Hypothalamus (tissue), 51 donors: ENCODE measurements at places on chromosomes 13 and 19.

DNA sequence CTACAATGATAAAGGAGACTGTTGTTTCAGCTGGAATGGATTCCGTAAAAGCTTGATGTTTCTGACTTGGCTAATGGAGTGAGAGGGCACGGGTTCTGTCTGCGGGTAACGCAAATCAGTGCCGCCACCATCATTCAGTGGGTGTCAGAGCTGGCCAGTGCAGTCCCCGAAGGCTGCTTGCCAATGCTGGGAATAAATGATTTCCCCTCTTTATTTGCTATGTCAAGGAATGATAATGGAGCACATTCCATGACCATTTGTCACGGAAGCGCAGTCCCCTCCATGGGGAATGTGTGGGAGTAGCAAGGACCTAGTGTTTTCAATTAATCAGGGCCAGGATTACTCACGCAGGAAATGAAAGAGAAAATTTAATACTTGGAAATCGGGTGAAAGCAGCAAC lies 899.3 kb downstream of the UQCRFS1 start:
- no peak for DNase-seq

DNA sequence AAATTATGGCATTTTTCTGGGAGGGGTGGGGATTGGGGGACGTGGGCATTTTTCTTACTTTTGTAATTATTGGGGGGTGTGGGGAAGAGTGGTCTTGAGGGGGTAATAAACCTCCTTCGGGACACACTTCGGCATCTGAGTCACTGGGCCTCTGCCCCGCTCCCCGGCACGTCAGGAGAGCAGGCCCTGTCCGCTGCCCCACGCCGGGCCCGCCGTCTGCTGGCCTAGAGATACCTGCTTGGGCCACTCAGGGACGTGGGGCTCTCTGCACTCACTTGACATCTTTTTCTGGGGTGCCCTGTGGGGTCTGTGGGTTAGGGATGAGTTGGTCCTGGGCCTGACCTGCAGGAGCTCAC lies 3.5 kb upstream of the FTL start:
- DNase-seq: no peak

GRCh38 chr13:96417939-96418685 lies 328.2 kb downstream of the HS6ST3 start:
- DNase-seq: no peak

GRCh38 chr19:4581666-4582553 lies 22.4 kb upstream of the SEMA6B start:
- peak; percentile 20 for DNase-seq

- no peak for DNase-seq
These were observed 7.5 kb upstream of the LIN7B start for GRCh38 chr19:49106648-49107135.
